ENCODE measurements at places on chromosomes 2 and 18.
A peak's percentile ranks its signal among the peaks of the same experiment; 100 is the strongest.

DNA sequence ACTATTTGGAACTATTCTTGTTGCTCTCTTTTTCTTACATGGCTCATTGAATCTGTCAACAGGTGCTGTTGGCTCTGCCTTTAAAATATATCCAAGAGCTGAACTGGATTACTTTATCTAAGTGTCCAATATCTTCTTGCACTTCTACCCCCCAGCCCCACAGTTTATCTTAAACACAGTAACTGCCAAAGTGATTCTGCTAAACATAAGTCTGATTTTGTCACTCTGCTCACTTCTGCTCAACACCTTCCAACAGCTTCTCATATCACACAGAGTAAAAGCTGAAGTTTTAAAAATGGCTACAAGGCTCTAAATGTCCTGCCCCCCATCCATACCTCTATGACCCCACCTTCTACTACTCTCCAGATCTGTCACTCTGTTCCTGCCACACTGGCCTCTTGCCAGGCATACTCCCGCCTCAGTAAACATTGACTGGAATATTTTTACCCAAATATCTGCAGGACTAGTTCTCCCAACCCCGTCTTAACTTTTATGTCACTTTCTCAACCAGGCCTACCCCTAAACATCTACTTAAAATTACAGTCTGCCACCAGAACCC lies 130.7 kb downstream of the CCDC148 start:
- no peak for DNase-seq

DNA sequence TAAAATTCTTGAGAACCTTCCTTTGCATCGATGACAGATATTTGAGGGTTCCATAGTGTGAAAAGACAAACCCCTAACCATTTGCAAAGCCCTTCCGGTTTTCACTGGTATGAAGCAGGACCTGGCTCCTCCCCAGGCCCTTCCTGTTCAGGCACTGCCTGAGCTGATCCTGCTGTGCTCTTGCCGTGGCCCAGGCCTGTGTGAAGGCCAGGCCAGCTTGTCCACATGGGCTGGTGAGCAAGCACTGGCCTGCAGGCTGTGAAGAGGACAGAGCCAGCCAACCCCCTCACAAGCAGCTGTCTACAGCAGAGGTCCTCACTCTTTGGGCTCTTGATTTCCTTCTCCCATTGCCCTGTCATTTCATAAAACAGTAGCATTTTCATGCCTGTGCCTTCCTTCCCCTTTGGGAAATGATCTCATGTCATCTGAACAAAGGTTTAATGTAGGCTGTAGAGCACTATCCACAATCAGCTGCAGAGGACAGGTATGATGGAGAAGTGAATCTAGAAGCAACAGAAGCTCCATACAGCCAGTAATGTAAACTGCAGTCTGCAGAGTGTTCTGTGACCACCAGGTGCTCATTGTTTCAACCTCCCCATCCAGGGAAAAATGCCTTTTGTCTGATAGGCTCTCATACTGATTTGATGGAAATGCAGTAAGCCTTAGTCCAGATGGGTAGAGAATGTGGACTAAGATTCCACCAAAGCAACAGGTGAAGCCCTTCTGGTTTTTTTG lies 19.8 kb downstream of the MPHOSPH10 start:
- no peak for DNase-seq

DNA sequence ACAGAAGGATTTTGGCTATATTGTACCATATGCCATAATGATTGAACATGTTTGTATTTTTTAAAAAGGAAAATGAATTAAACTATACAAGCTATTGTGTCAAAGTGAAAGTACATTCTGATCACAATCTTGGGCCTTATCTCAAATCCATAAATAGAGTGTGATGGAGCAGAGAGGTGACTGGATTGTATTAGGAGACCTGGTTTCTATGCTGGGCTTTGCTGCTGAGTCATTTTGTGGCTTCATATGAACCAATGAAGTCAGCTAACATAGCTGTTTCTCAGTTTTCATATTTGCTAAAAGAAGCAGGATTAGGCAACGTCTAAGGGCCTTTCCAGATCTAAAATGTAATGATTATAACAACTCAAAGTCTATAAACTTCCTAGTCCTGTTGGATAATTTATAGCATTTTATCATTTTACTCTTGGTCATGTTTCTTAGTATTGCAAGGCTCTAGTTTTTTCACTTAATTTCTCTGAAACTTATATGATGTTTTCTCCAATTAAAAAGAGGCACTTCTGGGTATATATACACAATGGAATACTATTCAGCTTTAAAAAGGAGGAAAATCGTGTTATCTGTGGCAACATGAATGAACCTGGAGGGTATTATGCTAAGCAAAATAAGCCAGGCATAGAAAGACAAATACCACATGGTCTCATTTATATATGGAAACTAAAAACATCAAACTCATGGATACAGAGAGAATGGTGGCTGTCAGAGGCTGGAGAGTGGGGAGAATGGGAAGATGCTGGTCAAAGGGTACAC lies 112.3 kb downstream of the MEP1B start:
- peak; percentile 10 for DNase-seq

GRCh38 chr2:128753800-128754199 lies 435.1 kb upstream of the HS6ST1 start:
- DNase-seq: no peak

DNA sequence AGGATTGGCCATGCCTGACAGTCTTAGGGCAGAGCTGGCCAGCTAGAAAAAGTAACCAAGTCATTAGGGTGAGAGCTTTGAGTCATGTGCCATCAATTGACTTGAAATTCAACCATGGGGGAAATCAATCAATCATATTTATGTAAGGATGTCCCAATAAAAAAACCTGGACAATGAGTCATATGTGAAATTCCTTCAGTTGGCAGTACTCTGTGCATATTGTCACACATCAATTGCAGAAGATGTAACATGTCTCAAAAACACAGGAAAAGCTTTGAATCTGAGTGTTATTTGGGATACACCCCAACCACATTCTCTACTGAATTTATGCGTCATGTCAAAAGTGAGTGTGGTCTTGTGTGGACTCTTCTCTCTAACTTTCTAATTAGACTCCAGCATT lies 1004.1 kb upstream of the NRXN1 start:
- DNase-seq: no peak

GRCh38 chr18:27377251-27377650 lies 192.1 kb upstream of the CHST9 start:
- no peak for DNase-seq

DNA sequence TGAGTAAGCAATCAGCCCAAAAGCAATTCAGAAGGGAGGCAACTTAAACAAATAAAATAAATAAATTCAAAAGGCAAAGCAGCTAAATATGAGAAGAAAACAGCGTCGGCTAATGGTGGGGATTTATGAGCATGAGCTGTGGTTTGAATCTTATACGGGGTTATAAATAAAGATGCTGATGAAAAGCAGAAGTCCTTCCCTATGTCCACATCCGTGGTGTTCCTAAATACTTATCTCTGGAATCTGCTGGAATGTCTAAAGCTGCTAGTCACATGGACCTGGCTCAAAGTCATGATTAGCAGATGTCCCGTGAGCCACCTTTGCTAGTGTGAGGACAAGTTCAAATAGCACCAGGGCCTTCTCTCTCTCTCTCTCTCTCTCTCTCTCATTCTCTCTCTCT lies 33.8 kb downstream of the SMIM21 start:
- no peak for DNase-seq

GRCh38 chr18:55998071-55998522 lies 410.1 kb upstream of the TCF4 start:
- DNase-seq: no peak

DNA sequence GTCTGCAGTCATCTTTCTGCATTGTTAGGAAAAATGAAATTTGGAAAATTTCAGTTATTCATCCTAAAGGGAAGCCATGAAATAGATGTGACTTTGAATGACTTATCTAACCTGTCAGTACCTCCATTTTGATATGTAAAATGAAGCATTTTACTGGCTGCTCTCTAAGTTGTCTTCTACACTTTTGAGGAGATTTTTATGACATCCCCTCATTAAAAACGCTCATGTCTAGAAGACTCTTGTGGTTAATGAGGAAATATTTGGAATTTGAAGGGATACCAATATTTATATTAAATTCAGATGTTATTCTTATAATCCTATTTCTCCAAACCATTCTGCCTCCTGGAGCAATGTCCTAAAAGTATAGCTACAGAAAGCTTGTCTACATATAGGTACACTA lies 73.8 kb upstream of the THUMPD2 start:
- no peak for DNase-seq

- no peak for DNase-seq
Measured at GRCh38 chr2:64036034-64036705, 16.9 kb upstream of the VPS54 start.

DNA sequence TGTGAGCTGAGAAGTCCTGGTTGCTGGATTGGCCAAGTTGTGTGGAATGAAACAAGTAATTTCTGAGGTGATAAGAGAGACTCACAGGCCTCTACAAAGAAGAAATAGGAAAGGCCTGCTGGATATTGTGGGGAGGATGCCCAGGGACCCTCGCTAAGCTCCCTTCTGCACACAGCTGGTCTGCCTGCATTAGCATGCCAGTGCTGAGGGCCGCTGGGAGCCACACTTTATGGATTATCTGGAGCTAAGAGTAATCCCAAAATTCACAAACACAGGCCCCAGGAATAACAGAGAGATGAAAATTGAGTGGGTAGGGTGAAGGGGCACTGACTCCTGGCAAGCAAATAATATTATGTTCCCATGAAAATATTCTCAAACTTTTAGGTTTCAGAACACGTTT lies 114.9 kb upstream of the SIX3 start:
- DNase-seq: no peak

GRCh38 chr2:219565130-219566080 lies 5.9 kb downstream of the OBSL1 start:
- DNase-seq: no peak

DNA sequence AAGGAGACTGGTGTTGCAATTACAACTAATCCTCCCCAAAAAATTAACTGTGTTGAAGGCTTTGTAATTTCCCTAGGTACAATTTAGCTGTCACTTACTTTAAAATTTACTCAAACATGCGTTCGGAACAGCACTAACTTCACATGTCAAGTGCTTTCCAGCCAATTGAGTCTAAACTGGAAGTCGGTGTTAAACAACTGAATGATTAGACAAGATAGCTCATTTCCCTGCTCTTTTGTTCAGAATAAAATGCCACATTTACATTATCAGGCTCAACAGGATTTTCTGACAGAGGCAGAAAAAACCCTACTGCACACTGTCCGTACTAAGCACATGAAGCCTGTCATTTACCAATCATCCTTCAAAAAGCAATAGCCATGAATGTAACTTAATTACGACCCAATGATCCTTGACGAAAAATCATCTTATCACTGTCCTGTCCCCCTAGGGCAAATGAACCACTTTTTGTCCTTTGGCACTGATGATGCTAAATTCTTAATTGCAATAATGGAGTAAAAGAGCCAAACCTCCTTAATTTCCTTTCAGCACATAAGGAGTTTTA lies 56.0 kb downstream of the LRPPRC start:
- DNase-seq: no peak

DNA sequence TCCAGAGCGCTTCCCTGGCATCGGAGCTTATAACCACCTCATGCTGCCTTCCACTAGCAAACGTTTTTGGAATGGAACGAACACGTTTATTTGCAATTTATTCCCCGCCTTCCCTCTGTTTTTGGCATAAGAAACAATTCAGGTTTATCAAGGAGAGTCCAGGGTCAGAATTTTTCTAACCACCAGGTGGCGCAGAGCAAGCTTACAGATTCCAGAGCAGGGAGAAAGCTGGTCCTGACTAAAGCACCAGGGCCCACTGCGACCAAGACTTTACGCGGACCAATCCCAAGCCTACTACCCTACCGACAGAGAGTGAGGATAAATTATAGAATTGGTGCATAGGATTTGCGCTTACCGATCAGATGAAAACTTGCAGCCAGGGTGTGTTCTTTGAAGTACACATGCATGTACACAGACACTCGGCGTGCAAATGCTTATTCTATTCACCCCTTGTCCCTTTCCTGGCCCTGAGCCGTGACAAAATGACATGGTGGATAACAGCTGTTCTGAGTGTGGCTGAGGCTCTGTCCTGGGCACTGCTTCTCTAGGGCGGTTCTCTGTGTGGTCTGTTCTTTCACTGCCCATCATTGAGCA lies 34.7 kb downstream of the NAPG start:
- DNase-seq: peak; percentile 76

DNA sequence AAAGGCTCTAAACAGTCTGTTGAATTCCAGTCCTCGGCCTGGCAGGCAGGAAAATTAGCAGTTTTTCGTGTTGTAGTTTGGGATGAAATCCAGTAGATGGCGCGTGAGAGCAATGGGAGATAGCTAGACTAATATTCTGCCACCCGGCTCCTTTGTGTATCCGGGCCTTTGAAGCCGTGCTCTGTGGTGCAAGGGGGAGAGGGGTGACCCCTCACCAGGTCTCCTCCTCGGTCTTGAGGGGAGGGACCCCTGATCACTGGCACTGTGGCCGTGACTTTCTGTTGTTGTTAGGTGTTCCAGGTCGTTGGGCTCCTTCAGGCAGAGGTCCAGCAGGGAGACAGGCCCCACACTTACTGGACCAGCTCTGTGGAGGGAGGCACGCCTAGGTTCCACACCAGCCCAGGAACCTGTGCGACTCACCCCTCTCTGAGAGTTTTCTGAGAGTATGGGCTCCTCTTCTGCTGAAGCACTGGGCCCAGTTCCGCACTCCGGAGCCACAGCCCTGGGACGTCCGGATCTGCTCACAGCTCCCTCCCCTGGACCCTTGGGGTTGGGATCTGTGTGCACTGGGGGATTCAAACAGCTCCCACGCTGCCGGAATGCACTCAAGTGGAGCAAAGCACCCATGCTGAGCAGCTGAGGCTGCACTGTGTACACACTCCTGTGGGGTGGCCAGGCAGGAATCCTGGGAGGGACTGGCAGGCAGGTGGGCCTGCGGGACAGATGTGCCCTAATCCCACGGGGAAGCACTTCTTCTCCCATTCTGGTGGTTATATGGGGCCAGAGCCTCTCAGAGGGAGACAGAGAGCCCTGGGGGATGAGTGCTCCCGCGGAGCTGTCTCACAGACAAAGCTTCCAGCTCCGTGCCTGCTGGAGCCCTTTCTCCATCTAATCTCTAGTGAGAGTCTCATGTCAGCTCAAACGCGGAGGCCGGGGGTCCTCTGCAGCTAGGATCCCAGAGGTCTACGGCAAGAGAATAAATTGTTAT lies 8.8 kb downstream of the GKN2 start:
- DNase-seq: peak; percentile 63

DNA sequence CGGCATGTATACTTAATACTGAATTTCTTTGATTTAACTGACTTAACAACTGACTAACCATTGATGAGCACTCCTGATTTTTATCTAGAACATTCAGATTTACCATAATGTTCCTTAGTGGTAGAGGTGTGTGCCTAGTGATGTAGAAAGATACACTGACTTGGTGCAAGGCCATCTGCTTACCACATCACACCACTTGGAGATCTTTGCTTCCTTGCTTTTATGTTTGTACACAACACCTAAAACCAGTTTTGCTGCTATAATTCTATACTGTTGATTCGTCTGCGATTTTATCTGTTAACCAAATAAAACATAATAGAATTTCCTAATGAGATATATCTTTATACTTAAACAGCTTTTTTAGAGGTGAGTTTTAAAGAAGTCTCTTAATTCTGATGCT lies 3.9 kb upstream of the FARP2 start:
- DNase-seq: no peak

- no peak for DNase-seq
Measured at GRCh38 chr2:51510303-51510702, 478.4 kb upstream of the NRXN1 start.
